HAP-1 (cell line): ENCODE measurements at places on chromosomes 1 and 21.

GRCh38 chr1:235169986-235170385 is 8.9 kb upstream of the RBM34 start:
- no peak for DNase-seq

GRCh38 chr1:183303901-183304300 is 114.3 kb downstream of the NMNAT2 start:
- no peak for DNase-seq

GRCh38 chr1:113247355-113247754 is 143.0 kb upstream of the MAGI3 start:
- DNase-seq = no peak

- peak; percentile 4 for DNase-seq
These were observed 4.0 kb downstream of the EPS8L3 start for GRCh38 chr1:109759513-109760334.

DNA sequence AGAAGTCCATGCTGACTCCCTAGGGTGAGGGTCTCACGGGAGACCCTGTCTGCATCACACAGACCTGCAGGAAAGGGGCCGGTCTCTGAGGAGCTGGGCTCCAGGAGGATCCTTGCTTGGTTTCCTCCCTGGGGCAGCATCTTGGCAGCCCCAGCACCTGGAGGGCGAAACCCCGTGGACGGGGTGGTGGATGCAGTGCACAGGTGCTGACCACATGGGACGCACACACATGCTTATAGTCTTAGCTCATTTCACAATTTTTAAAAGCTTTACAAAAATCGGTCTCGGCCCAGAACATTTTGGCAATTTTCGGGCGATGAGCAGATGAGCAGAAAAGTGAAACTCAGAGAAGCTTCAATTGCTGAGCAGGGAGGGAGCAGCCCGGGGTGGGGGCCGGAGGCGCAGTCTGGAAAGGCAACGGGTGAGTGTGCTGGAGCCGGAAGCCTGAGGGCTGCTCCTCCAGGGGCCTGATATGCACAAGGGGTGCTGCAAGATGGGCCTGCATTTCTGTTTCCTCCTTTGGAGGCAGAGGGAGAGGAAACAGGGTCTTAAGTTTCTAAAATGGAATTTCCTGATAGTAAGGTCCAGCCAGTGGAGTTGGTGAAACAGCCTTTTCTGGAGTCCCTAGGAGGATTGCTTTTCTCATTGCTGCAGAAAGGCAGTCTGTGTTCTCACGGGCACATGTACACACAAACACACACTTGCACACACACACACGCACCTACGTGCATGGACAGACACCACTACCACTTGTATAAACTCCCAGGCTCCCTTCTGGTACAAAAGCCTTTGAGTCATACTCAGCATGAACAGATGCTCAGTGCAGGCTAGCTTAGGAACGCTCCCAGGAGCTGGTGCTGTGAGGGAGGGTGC is 60.6 kb downstream of the SCCPDH start:
- DNase-seq = no peak

DNA sequence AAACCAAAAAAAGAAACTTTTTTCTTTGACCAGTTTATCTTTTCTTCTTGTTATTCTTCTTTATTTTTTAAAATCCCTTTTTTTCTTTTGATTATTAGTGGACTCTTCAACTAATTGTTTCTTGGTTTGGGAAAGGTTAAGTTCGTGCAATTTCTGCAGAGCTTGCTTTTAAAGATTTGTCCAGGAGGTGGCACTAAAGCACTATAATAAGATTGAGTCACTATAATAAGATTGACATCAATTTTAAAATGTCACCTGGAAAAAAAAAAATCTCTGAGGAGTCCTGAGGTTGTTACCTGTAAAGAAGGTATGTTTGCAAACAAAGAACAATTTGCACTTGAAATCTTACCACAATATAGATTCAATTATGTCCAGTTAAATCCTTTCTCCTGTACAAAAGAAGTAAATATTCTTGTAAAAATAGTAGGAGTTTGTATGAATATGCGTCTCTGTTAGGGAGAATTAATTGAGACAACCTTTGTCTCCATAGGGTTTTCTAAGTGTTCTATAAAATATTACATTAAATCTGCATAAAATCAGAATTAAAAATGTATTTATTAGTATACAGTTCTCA is 166.7 kb downstream of the ADGRL4 start:
- peak; percentile 53 for DNase-seq

GRCh38 chr1:76961181-76961819 is 94.0 kb downstream of the ST6GALNAC5 start:
- no peak for DNase-seq

DNA sequence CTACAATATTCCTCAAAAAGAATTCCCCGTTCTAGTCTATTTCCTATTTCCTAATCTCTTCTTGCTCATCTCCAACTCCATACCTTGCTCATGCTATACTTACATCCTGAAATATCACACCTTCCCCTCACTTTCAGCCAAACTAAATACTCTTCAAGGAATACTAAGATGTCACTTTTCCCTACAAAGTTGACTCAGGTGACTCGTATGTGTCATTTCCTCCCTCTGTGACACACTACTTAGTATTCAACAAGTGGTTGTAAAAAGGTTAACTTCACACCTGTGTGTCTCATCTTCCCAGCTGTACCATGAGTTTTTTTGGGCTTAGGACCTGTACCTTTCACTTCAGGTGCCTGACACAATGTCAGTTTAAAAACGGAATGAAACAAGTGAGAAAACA is 81.9 kb upstream of the LBR start:
- no peak for DNase-seq

DNA sequence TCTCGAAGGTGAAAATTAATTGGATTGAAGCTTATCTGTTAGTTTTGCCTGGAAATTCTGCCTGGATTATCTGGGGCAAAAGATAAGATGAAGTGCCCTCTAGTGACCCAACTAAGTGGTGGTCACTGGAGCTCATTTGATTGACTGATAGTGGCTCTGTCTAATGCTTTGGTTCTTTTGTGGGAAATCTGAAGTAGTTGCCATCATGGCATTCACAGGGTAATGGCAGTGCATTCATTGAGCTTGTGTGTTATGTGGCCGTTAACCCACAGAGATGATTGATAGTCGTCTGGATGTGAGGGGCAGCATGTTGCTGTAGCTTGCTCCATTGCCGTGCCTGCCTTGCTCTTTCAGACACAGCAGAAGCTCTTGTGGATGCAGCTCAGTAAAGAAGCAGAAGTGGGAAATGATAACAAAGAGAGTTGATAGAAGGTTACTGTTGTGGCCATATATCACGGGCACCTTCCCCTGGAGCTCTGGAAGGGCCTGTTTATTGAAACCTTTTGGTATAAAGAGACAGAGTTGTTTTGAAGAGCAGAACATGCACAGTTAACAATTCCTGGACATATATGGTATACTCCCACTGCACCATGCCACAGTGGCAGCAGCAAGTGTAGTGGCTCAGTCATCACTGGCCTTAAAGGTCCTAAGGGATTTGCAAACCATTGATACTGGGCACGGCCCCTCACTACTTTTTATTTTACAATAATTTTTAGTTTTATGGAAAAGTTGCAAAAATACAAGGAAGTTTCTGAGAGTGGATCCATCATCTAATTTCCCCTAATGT is 42.0 kb downstream of the CXADR start:
- DNase-seq = peak; percentile 9

GRCh38 chr1:203306089-203306964 is 1.0 kb downstream of the BTG2 start:
- peak; percentile 86 for DNase-seq

DNA sequence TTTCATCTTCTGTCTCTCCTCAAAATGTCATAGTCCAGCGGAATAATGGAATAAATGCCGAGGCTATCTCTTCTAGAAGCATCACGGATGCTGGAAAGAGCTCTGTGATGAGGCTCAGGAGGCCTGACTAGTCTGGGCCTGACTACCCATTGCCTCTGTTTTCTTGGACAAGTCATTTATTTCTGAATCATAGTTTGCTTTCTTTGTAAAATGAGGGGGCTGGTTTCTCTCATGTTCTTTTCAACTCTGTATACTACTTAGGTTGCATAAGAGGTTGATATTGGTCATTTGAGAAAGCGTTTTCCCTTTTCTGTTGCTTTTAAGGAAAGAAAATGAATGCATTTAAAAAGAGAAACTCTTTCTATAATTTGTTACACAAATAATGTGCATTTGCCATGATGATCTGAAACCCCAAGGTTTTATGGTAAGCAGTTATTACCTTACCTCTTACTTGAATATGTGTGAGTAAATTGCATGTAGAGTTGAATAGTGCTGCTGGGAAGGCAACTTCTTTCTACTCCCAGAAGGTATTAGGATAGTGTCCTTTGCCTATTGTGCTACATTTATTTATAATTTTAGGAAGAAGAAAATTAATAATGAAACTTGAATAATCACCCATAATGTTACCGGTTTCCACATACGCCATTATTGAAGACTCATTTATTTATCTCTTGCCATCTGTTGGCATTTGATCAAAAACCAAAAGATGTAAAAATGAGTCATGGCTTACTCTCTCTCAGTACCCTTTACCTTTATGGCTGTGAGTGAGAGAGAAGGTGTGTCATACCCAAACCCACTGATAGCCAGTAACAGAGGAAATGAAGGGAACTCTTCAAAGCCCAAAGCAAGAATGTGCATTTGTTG is 179.1 kb downstream of the FASLG start:
- DNase-seq = no peak
